ENCODE measurements at places on chromosomes 7 and 10. TPM values are rescaled to one million over a fixed set of nuclear protein-coding genes. Genes with fewer than 3 reads are reported as not detected.

OR2A1 gene
- total RNA-seq: not detected

ABCF2 gene
- total RNA-seq: 43.6 TPM

ADAP1 gene
- 2.0 TPM for total RNA-seq

ZNF485 gene
- total RNA-seq: 2.7 TPM

UPK3BL1 gene
- total RNA-seq: 56.5 TPM

FAM180A gene
- total RNA-seq: 0.79 TPM

PTER gene
- 9.4 TPM for total RNA-seq

ARHGEF35 gene
- 6.3 TPM for total RNA-seq

FXYD4 gene
- total RNA-seq: not detected

C10orf62 gene
- total RNA-seq: 0.33 TPM

OR6B1 gene
- total RNA-seq: not detected

PUS7 gene
- 14.2 TPM for total RNA-seq

TRIP6 gene
- total RNA-seq: 94.1 TPM

ADIRF gene
- not detected for total RNA-seq

PNLIP gene
- not detected for total RNA-seq

EBF3 gene
- total RNA-seq: 5.1 TPM

FAM13C gene
- total RNA-seq: not detected

UNCX gene
- not detected for total RNA-seq

IFIT3 gene
- total RNA-seq: 2.0 TPM

TACR2 gene
- total RNA-seq: not detected

BICC1 gene
- total RNA-seq: not detected

RBM20 gene
- total RNA-seq: not detected

HHEX gene
- total RNA-seq: not detected

All from placental epithelial cell (primary cell).